Stimulated activated CD8-positive, alpha-beta memory T cell treated with anti-CD3 and anti-CD28 coated beads, Interleukin-4, amount 100 ng/mL, for 4 hours (primary cell): ENCODE measurements at places on chromosomes 11 and 22.

- no peak for DNase-seq
Observed at GRCh38 chr11:19664886-19665548, 47.6 kb upstream of the NAV2 start.

GRCh38 chr11:86610559-86611341, 61.7 kb downstream of the ME3 start:
- DNase-seq, result no peak

- DNase-seq, result no peak
Observed at GRCh38 chr11:67120881-67121710, 2.0 kb downstream of the KDM2A start.

DNA sequence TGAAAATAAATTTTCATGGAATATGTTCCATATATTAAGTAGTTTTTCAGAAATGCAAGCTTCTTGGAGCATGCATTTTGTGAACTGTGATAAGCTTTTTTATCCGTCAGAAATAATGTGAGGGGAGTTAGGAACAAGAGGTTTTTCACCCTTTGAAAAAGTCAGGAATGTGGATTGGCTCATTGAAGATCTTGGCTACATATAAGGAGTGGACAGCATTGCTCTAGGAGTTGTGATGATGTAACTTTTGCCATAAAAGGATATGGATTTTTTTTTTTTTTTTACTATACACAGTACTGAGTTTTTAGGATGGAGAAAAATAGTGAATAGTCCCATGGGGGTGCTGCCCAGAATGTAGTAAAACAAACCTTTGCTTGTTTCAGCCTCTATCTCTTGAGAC, 180.2 kb downstream of the NAV2 start:
- DNase-seq, result no peak

DNA sequence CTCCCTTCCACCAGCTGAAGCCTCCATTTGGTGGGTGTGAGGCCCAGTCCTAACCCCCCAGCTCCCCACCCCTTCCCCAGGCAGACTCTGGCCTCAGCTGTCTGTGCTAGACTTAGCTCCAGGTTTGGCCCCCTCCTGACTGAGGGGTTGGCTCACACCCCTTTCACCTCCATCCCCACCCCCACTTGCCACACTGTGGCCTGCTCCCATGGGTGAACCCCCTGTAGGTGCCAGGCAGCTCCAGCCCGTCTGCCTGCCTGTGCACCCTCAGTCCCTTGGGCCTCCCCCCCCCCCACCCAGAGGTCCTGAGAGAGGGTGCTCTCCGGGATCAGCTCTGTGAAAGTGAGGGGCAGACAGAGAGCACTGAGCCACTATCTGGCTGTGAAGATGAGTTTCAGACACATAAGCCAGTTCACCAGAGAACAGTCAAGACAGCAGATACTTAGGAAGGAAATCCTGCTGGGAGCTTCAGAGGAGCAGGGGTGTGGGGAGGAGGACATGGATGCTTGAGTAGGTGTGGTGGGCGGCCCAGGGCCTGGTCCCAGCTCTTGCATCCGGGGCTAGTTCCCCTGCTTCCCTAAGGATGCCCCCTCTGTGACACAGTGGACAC, 36.2 kb downstream of the PPM1F start:
- DNase-seq, result no peak

GRCh38 chr22:17446698-17447097, 77.4 kb downstream of the CECR2 start:
- DNase-seq, result no peak

- DNase-seq, result no peak
Observed at GRCh38 chr11:113956986-113957385, 17.9 kb upstream of the HTR3A start.

GRCh38 chr22:34122042-34122441, 201.8 kb upstream of the LARGE1 start:
- no peak for DNase-seq

DNA sequence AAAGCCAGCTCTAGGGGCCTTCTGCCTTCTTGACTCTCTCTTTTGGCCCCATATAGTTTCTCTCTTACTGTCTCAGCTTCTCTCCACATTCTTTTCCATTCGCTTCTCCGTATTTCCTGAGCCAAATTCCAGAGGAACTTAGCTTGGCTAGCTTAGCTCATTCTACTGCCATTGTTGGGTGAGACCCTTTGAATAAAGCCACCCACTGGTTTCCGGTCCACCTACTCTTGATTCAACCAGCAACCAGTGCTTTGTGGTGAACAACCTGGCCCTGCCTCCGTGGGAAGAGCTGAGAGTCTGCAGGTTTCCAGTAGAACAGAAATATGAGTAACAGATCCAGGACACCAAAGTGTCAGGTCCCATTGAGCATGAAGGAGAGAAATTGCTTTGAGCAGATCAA, 81.3 kb upstream of the ARHGAP20 start:
- no peak for DNase-seq

GRCh38 chr22:30204742-30205111, 41.8 kb downstream of the LIF start:
- no peak for DNase-seq

DNA sequence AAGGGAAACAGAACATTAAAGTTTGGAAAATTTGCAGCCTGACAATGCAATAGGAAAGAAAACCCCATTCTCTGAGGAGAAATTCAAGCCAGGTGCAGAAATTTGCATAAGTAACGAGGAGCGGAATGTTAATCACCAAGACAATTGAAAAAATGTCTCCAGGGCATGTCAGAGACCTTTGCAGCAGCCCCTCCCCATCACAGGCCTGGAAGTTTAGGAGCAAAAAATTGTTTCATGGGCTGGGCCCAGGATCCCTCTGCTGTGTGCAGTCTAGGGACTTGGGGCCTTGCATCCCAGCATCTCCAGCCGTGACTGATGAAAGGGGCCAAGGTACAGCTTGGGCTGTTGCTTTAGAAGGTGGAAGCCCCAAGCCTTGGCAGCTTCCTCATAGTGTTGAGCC, 780.2 kb downstream of the LRRC4C start:
- DNase-seq, result no peak

- DNase-seq, result no peak
Observed at GRCh38 chr22:50576806-50577696, 1.2 kb downstream of the CPT1B start.

DNA sequence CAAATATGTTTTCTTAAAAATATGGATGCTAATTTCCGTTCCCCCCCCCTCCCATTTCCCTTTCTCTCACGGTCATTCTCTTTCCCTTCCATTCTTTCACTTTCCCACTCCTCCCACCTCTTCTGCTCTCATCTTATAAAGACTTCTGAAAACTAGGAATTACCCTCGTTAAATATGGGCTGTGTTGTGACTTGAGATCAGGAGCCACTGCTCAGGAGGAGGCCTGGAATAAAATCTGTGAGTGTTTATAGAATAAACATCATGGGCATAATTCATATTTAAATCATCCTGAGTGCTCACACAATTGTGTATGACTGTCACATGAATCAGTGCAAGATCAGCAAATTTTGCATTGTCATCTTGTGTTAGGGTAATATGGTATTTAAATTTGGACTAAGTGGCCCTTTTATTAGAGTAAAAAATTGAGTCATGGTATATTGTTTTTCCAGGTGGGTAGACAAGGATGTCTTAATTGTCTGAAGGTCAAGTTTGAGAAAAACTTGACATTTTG, 208.0 kb downstream of the DDX10 start:
- no peak for DNase-seq

DNA sequence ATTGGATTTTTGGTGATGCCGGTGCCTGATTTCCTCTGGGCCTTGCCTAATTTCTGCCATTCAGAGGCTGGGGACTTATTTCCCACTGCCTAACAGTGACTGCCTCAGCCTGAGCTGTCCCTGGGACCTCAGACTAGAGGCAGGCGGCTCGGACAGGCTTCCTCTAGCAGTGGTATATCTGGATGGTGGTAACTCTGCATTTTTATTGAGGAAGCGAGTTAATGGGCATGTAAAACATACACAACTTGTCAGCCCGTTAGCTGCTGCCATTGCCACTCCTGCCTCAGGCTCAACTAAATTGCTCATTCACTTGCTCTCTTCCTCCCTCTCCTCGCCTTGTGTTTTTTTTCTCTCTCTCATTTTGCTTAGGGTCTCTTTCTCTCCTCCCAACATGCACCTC, 561.6 kb downstream of the BUD13 start:
- DNase-seq, result no peak

- DNase-seq, result no peak
Observed at GRCh38 chr22:41123151-41123550, 30.8 kb downstream of the EP300 start.

DNA sequence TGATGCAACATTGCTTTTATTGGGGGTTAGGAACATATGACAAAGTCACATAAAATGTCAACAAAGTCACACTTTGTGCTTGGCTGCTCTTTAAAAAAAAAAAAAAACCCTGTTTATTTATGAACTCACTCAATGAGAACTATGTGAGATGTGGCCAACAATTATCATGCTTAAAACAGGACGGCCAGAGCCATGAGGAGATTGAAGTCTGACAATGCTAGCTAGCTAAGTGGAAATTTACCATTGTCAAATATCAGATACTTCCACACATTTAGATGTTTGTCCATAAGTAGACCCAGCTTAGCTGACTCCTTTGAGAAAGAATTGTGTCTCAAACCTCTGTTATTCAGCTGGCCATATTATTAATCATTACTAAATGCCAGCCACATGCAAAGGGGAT, 26.9 kb downstream of the BLID start:
- DNase-seq, result no peak

- DNase-seq, result no peak
Observed at GRCh38 chr11:86741839-86742805, 58.2 kb upstream of the PRSS23 start.

GRCh38 chr22:37218771-37219411, 6.6 kb upstream of the SSTR3 start:
- DNase-seq, result no peak

DNA sequence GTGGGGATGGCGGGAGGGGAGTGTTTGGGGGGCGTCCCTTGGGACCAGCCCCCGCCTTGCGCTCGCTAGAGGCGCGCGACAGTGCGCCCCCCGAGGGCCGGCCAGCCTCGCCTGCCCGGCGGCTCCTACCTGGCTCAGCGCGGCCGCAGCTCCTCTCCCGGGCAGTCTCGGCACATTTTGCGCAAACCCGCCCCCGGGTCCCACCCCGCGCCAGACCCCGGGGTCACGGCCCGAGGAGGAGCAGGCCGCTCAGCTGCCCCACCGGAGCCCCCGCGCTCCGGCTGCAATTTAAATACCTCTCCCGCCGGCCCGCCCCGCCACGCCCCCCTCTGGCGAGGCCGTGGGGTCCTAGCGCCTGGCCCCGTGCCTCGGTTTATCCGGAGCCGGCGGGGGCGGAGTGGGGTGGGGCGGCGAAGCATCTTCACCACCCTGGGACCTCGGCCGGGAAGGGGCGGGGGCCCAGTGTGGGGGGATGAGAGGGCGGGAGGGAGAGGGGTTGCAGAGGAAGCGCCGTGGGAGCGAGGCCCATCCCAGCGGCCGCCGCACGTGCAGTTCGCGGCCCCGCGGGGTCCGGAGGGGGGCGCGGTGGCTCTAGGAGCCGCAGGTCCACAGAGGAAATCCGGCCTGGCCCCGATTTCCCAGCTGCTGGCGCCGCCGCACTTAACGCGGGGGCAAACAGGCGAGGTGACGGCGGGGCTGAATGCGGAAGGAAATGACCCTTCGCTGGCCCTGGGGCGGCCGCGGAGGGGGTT, at the start of gene LRRC32:
TSS of gene LRRC32 (minus strand) at position 263 of the 752 bp plus-strand sequence. CDS start 4,793 bp downstream, outside the sequence.
- DNase-seq, result no peak

GRCh38 chr11:102761646-102762238, 18.7 kb downstream of the MMP10 start:
- DNase-seq, result no peak
